Retina (tissue), 1 donor: ENCODE measurements at places on chromosomes 6 and 20.

- peak; percentile 37 for DNase-seq
Measured at GRCh38 chr20:53037621-53038020, 65.5 kb downstream of the TSHZ2 start.

- no peak for DNase-seq
Measured at GRCh38 chr20:59316911-59317731, 16.7 kb downstream of the EDN3 start.

DNA sequence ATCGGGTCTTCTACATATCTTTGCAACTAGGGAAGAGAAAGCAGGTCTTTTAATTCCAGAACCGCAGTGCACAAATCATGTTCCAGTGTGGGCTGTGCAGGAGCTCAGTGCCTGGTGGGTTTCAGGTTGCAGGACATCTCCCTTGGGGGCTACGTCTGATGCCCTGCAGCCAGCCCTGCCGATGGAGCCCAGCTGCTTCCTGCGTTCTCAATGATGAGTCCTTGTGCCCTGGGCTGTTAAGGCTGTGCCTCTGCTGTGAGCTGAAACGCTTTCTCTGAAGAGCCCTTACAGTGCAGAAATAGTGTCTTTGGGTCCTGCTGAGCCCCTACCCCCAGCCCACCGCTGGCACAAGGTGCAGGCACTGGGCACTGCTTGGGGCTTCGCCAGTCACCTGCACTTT lies 192.9 kb downstream of the SYNDIG1 start:
- no peak for DNase-seq

DNA sequence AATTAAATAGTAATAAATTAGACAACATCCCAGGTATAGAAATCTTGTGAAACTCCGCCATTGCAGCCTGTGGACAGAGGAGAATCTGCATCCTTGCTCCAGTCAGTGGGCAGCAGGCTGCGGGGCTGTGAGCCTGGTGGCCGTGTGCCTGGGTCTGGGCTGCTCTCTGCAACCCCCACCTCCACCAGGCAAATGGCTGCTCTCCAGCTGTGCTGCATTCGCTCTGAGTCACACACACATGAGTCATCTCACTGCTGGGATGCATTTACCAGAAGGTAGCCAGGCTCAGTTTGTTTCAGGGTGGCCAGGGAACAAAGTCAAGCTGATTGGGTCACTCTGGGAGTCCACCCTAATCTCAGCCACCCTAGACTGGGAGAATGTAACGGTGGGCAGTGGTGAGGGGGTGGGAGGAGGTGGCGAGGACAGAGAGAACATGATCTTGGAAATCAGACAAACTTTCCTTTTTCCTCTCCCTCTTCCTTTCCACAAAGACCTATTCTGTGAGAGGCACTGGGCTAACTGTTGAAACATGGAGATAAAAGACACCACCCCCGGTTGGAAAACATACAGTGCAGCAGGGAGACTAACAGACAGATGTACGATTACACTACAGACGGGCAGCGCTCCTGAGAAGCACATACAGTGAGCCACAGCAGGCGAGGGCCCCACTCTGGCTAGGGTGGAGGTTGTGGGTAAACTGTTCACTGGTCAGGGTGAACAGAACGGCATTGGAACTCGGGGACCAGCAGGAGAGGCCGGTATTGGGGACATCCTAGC lies 59.2 kb downstream of the TRAM2 start:
- DNase-seq: no peak

- DNase-seq: no peak
Measured at GRCh38 chr6:149503276-149503675, 18.5 kb upstream of the ZC3H12D start.

- no peak for DNase-seq
Measured at GRCh38 chr6:4323322-4323721, 187.9 kb upstream of the ECI2 start.

GRCh38 chr6:105550955-105551620 lies 148.2 kb upstream of the PREP start:
- DNase-seq: no peak

DNA sequence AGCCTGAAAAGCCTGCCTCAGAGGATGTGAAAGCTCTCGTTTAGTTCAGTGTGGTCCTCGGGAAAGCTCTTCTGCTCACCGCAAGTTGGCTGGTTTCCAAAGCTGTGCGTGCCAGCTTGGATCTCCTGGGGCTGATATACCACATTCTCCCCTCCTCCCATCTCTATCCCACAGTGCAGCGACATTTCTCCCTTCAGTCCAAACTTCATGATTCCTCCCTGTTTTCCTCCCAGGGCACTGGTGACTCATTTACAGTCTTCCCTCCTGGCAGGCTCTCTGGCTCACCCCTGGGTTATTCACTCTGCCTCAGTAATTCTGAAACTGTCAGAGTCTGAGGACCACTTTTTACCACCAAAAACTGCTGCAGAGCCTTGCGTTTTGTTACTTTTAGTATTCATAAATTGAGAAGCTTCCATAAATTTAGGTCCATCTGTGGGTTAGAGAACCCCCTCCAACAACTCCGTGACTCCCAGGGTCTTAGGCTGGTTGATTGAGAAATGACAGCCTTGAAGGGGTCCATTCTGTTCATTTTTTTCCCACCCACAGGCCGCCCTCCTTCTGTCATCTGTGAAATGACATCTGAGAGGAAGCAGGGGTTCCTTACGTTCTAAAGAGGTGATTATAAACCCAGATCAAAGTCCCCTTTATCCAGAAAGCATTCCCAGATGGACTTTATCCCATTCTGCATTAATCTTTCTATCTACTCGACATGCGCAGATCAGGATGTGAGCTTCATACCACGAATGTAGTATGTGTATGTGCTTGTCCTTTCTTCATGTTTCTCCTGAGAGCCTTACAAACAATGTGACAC lies 6.1 kb downstream of the TRIM10 start:
- DNase-seq: no peak

- DNase-seq: peak; percentile 40
Measured at GRCh38 chr6:97665446-97665845, 382.4 kb upstream of the MMS22L start.

GRCh38 chr6:25176466-25176865 lies 102.7 kb upstream of the CARMIL1 start:
- no peak for DNase-seq

DNA sequence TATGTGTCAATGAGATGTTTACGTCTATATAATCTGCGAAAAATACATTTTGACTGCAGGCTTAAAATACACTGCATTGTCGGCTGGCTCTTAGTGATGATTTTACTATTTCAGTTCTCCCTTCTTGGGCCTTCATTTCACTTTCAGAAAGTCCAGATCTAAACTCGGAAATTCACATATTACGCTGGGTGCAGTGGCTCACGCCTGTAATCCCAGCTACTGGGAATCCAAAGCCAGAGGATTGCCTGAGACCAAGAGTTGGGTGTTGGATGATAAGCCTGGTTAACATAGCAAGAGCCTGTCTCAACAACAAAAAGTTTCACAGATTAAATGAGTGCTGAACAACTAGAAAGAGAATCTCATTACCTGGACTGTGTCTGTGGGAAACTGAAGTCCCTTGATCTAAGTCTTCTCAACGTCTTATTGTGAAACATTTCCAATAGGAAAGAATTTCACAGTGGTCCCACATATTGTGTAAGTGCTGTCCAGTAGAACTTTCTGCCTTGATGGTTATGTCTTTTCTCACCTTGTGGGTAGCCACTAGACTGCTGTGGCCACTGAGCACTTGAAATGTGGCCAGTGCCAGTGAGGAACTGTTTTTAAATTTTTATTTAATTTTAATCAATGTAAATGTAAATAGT lies 1.9 kb downstream of the GINM1 start:
- no peak for DNase-seq

- peak; percentile 62 for DNase-seq
Measured at GRCh38 chr20:16575390-16576140, 2.3 kb upstream of the KIF16B start.
